ENCODE measurements at places on chromosomes 11 and 22.

- DNase-seq: no peak
Observed at GRCh38 chr11:65060913-65061408, 2.6 kb upstream of the NAALADL1 start.

DNA sequence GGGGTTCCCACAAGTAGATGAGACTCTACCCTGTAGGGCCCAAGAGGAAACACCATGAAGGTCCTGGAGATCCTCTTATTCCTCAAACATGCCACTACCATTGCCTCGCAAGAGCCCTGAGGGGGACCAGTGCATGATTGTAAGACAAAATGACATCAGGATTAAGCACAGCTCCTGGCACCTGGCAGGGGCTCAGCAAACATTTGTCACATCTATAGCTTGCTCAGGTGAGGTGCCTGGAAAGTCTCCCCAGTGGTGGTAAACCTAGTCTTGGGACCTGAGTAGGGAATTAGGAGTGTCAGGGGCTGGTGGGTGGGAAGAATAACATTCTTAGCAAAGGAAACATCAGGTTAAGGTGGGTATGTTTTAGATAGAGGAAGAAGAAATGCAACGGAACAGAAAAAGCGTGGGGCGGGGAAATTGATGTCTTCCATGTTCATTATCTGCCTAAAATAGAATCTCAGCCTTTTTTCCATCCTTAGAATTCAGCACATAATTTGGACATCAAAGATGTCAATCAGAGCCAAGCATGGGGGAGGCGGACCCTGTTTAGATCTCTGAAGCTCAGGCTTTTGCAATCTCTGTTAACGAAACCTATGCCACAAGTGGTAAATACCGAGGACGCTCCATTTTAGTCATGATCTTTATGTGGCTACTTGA is 924 bp downstream of the YPEL1 start:
- no peak for DNase-seq

DNA sequence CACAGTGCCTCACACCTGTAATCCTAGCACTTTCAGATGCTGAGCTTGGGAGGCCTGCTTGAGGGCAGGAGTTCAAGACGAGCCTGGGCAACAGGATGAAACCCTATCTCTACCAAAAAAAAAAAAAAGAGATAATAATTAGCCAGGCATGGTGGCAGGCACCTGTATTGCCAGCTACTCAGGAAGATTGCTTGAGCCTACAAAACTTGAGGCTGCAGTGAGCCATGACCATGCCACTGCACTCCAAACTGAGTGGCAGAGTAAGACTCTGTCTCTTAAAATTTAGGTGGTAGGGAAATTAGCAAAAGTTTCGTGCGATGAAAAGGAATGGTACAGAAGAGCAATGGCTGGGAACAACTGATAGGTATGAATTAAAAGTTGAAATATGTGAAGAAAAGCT is 18.0 kb downstream of the ST13 start:
- DNase-seq: no peak

DNA sequence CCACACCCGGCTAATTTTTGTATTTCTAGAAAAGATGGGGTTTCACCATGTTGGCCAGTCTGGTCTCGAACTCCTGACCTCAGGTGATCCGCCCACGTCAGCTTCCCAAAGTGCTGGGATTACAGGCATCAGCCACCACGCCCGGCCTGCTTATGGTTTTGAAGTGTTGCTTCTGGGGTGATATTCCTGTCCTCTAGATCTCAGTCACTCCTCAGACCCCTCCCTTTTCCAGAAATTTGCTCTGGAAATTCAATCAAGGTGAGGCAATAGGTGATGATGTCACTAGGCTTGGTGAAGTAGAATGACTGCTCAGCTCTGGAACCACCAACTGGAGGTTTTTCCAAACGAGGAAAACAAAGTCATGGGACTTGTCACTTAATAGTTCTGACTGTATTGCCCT is 36.6 kb upstream of the CREB3L1 start:
- DNase-seq: no peak

DNA sequence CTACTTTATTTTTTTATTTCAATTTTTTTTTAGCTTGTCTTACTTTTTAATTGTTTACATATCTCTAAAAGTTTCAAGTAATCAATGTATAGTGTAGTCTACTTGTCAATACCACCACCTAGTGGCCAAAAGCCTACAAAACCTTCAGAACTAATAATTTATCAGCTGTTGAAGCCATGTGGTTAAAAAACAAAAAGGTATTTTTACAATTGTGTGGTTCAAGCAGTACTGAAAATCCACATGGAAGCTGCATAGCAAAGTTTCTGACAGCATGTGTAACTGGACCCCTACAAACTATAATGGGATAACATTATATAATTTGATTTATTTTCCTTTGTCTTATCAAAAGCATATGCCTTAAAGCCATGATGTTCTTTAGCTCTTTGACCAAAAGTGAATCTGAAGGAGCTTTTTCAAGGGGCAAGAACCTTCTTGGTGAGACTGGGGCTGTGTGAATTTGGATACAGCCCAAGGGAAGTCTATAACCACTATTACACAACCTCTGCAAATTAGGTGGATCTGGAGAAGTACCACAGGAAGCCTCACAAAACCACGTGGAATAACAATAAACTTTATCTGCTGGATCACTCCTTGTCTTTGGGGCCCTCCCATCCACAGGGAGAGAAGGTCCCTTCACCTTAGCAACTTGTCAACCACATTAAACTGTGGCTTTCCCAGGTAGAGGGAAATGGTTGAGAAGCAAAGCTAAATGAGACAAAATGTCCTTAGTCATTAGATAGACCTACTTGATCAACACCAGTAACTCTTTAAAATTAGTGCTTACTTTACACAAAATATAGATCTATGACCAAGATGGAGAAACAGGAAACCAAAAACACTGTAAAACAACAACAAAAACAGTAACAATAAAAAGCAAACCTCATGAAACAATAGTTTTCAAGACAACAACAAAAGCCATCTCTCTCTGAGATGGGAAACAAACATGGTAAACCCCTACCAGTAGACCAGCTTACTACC is 9.9 kb downstream of the NARS2 start:
- peak; percentile 81 for DNase-seq

GRCh38 chr22:41043722-41044121 is 48.7 kb upstream of the EP300 start:
- no peak for DNase-seq

DNA sequence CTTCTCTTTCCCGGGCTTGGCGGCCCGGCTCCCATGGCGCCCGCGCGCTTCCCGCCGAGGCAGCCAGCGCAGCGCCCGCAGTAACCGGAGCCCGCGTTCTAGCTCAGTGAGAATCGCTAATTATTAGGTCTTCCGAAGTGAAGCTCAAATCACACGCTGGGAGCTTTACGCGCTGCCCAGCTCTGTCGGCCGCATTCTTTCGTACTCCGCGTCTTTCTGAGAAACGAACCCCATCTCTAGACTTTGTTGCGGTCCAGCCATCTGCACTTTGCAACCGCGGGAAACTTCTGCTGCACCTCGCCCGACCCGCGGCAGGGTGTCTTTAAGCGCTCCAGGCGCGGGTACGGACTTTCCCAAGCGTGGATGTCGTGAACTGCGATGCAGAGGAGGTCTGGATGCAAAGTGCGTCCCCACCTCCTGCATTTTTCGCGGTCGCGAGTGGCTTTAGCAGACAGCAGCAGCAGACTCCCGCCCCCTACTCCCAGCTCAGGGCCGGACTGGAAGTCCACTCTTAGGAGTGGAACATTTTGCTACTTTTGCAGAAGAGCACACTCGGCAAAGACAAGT is 6.0 kb upstream of the PAX6 start:
- DNase-seq: no peak

- DNase-seq: no peak
Observed at GRCh38 chr22:47220752-47221151, 458.3 kb downstream of the TBC1D22A start.

DNA sequence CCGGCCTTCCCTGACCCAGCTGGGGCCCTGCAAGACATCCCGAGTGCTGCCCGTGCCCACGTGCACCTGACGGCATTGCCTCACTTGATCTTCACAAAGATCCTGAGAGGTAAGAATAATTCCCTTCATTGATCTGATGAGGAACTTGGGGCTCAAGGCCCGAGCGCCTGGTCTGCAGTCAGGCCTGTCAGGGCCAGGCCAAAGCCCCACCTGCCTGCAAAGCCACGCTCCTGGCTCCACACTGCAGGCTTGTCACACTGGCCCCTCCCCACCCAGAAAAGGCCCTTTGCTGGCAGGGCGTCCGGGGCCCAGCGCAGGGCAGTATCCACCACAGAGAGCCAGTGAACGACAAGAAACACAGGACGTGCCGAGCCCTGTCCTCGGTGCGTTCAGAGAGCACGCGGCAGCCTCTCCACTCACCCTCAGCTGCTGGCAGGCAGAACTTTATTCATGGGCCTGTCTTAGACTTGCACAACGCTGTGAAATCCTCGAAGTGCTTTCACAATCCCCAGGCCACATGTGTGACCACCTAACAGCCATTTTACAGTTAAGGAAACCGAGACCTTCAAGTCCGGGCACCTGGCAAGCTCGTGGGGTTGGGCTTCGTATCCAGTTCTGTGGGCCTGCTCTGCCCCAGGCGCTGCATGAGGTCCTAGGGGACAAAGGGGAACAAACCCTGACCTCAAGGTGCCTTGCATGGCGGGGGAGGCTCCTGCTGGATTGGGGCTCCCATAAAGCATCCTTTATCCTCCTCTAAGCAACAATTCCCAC is 14.8 kb downstream of the KIAA0930 start:
- no peak for DNase-seq

GRCh38 chr11:68142028-68142412 is 20.8 kb upstream of the CHKA start:
- peak; percentile 19 for DNase-seq

DNA sequence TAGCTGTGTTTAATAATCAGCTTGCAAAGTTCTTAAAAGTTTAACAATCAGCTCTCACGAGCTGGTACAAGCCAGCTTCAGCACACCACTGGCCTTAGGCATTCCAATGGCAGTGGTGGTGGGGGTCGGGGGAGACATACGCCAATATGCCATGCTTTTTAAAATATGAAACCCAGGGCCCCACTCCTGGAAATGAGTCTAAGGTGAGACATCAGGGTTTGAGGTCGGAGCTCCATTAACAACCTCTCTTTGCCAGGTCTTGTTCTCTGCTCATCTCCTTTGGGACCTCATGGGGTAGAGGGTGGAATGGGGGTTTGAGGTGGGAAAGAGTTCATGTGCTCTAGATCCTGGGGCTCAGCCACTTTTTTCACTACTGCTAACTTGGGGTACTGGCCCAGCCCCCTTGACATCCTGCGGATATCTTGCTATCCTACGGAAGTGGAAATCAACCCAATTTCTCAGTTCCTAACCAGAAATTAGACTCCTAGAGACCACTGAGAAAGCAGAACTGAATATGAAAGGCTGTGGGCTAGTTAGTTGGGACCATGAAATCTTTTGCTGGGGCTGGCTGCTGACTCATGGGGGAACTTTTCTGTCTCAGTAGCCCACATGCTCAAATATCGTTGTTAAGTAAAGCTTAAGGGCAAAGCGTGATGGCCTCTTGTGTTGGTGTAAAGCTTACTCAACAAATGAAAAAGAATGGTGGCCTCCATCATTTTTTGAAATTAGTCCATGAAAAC is 90.1 kb downstream of the PDHX start:
- DNase-seq: peak; percentile 57

- DNase-seq: no peak
Observed at GRCh38 chr22:46458525-46458924, 78.9 kb downstream of the CELSR1 start.

DNA sequence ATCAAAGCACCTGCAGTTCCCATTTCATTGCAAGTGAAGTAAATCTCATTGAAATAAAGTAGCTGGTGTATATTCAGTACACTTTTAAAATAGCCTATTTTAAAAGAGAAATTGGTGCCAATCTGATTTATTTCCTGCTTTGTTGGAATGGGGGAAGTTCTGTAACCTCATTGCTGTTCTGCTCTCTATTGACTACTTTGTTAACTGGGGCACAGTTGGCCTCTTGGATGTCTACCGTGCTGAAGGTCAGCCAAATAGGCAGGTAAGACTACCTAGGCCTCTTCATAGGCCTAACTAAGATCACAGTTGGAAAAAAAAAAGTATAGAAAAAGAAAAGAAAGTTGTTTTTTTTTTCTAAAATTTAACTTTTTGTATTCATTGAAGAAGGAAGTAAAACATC is 9.2 kb downstream of the CTNND1 start:
- no peak for DNase-seq

DNA sequence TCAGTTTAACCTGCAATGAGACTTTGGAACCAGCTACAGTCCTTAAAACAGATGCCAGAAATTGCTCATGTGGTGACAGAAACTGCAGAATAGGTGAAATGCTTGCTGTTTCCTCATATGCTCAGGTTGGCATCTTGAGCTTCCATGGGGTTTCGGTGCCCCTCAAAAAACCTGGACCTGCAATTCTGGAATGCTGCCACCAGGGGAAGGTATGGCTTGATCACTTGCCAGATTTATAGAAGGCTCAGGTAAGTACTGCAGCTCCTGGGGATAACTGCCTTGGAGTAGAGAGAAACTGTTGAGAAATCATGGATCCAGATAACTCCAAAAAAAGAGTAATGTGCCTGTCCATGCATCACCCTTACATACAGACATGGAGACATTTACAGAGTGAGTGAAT is 113.0 kb downstream of the CTTN start:
- DNase-seq: no peak
